Heart left ventricle (tissue), 16 donors: ENCODE measurements at places on chromosomes 2 and 18. TPM values are rescaled to one million over a fixed set of nuclear protein-coding genes. Genes with fewer than 3 reads are reported as not detected.

DNA sequence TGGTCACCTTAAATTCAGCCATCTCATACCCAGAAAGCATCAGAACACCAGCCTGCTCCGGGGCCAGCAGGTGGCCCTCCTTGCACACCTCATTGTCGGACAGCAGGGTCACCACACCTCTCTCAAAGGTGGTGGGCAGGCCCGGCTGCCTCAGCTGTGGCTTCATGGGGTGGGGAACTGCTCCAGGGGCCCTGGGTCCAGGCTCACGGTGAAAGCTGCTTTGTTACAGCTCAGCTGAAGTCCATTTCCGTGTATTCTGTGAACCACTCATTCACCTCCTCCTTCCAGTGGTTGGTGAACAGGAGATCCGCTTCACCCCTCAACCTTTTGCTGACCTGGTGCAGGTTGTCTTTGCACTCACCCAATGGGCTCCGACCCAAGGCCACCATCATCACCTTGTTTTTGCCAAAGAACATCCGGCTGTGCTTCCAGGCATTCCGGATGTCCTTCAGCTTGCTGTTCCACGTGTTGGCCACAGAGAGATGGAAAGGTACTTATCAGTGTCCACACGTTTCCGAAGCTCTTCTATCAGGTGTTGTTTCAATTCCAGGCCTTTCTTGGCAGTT is 78.6 kb upstream of the LDLRAD4 start:
- no peak for DNase-seq

DNA sequence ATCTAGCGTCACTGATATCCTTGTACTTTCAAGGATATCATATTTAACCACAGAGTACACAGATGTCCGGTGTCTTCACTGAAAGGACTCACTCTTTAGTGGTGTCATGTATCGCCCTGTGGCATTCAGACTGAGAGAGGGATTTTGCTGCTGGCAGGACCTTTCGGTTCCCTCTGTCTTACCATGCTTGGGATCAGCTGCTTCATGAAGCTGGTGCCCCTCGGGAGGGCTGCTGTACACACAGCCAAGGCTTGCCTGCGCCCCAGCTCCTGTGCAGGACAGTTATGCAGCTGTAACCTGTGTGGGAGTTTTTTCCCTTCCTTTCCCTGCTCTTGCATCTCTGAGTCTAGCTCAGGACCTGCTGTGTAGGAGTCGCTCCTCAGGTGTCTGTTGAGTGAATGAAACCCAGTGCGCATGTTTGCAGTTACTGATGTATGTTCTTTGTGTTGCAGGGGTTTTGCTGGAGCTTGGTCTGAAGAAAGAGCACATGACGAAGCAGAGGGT is 64.4 kb downstream of the GREB1 start:
- no peak for DNase-seq

CTNNA2 gene
- total RNA-seq, result not detected

DSG1 gene
- 0.74 TPM for total RNA-seq

- DNase-seq, result no peak
Observed at GRCh38 chr2:127185705-127186104, 34.4 kb downstream of the CYP27C1 start.

DNA sequence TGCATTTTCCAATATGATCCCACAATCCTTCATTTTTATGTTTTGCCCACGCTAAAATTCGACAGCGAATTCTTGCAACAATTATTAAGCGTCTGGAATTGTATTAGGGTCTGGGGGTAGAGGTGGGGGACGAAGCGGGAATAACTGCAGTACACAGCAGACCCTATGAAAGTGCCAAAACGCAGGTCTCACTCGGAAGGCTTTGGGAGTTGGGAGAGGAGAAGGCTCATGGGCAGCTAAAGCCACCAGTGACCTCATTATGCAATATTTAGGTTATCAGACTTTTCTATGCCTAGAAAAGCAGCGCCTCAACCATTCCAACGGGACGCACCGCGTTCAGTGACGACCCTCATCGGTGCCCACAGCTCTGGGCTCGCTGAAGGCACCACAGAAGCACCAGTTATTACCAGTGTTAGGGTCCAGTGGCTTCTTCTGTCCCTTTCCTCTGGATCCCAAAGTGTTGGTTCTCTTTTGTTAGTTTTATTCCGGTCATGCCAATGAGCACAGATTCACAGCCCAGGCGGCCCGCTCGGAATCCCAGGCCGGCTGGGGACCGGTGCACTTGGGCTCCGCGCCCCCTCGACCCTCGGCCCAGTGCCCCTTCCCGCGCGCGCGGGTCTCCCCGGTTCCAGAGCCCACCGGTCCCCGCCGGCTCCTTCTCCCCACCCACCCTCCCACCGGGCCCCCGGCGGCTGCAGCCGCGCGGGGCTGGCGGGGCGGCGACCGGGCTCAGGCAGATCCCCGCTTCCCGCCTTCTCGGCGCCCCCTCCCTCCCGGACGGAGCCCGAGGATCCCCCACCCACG is 737 bp upstream of the MAPK4 start:
- DNase-seq, result no peak

B4GALT6 gene
- total RNA-seq, result 7.8 TPM

DNA sequence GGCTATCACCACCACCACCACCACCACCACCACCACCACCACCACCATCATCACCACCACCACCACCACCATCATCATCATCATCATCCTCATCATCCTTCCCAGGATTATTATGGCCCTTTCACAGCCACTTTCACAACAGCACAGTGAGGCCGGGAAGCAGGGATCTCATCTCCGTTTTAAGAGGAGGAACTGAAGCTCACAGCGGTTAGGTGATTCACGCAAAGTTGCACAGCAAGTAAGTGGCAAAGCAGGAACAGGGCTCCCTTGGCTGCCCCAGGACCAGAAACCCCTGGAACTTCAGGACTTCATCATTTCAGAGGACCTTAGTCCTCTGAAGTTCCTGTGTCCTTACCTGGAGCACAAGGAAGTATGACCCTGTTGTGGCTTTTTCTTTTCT is 26.8 kb downstream of the MRPL35 start:
- no peak for DNase-seq

DNA sequence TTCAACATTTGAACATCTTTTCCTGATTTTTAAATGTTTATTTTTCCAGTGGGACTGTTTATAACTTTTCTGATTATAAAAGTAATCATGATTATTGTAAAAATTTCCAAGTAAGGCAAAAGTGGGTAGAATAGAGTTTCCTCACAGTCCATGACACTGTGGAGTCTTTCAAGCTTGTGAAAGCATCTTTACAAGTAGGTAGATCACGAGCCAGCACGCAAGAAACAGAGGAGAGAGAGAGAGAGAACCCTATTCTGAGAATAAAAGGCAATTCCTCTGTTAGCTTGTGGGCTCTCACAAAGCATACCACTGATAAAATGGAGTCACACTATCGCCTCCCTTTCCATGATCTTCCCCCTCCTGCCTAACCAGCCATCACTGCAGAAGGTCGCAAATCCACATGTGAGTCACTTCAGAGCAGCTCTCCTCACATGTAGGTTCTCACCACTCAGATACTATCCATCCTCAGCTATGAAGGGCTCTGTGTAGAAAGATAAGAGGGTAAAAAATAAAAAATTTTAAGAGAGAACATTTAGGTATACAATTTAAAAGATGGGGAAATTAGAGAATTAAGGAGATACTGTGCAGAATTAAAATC is 40.3 kb downstream of the AAK1 start:
- no peak for DNase-seq

GRCh38 chr2:187500585-187501359 is 52.7 kb upstream of the CALCRL start:
- no peak for DNase-seq

DNA sequence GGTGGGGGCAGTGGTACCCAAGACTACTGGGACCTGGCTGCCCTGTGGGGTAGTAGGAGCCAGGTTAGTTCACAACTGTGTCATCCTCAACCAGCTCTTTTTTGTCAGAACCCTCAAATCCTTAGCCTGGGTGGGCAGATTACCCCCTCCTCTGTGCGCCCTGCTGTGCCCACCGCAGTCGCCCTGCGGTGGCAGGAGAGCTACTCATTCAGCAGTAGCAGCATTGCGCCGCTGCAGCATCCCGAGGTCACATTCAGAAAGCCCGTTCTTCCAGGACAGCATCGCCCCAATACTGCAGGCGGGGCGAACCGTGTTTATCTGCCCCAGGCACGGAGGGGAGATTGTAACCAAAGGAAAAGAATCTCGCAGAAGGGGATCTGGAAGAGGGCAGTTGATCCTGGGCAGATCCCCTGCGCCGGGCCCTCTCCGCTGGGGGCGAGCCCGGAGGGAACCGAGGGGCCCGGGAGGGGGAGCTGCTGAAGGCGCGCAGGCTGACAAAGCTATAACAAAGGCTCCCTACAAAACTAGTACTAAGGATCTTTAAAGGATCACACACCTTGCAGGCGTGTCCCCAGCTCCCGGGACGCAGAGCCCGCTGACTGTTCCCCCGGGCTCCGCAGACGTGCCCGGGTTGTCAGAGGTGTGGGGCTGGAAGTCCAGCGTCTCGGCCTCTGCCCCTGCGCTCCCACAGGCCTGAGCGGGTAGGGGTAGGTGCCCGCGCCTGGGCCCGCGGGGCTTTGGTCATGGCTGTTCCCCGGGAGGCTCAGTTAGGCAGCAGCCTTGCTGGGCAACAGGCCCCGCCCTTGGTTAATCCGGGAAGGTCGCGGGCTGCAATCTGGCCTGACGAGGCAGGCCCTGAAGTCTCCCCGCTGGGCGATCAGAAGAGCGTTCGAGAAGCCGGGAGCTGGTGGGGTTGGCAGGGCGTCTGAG is 13.2 kb downstream of the POU3F3 start:
- DNase-seq, result no peak

DSG4 gene
- total RNA-seq, result not detected

DNA sequence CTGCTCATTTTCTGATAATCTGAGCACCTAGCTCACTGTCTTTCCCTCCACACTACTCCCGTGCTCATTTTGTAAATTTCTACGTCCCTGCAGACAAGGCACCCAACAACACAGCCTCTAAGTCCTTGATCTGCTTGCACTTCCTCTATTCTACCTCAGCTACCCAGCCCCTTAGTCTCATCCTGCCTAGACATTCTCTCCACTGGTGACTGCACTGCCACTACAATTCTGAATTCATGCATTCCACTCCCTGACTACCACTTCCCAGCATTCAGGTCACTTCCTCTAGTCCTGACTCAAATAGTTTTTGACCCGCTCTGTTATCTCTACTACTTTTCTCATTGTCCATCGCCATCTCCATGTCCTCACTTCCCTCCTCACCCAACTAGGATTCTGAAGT is 155.7 kb downstream of the DYM start:
- DNase-seq, result no peak

DNA sequence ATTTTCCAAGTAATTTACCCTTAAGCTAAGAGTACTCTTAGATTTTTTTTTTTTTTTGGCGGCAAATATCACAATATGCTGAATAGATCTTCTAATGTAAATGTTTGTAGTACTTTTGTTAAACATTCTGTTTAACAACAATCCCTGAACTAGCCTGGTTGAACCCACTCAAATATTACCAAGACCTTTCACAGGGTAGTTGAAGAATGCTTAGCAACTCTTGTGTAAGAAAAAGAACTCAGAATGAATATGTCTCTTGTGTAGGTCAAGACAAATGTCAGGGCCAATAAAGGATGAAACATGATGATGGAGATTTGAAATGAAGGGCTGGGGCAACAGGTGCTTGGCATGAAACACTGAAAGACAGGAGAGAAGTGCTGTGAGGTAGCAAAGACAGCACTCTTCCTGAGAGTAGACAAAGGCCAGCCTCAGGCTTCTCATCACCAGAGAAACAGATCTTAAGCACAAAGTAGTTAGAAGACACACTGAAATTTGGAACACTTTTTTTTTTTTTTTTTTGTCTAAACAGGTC is 597.3 kb downstream of the ERBB4 start:
- DNase-seq, result no peak

- no peak for DNase-seq
Observed at GRCh38 chr2:134407154-134407890, 153.4 kb downstream of the MGAT5 start.

CRYBA2 gene
- not detected for total RNA-seq

DNA sequence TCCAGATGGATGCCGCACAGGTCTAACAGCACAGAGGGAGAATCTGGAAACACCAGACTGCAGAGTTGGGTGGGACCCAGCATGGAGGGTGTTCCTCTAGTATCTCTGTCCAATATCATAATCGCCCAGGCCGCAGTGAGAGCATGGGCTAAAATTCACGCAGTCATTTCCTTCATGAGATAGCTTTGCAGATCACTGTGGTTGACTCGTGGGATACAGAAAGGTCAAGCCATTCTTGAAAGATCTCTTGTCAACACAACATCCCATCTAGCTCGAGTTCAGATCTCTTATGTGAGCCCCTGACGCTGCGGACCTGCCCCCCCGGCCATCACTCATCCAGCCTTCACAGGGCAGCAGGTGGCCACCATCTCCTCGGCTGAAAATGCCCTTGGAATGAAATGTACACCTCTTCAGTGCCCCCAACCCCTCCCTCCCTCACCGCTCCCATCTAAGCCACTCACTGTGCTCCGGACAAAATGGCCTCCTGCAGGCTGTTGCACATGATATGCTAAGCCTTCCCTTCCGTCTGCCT is 45.9 kb downstream of the FOSL2 start:
- no peak for DNase-seq

DNA sequence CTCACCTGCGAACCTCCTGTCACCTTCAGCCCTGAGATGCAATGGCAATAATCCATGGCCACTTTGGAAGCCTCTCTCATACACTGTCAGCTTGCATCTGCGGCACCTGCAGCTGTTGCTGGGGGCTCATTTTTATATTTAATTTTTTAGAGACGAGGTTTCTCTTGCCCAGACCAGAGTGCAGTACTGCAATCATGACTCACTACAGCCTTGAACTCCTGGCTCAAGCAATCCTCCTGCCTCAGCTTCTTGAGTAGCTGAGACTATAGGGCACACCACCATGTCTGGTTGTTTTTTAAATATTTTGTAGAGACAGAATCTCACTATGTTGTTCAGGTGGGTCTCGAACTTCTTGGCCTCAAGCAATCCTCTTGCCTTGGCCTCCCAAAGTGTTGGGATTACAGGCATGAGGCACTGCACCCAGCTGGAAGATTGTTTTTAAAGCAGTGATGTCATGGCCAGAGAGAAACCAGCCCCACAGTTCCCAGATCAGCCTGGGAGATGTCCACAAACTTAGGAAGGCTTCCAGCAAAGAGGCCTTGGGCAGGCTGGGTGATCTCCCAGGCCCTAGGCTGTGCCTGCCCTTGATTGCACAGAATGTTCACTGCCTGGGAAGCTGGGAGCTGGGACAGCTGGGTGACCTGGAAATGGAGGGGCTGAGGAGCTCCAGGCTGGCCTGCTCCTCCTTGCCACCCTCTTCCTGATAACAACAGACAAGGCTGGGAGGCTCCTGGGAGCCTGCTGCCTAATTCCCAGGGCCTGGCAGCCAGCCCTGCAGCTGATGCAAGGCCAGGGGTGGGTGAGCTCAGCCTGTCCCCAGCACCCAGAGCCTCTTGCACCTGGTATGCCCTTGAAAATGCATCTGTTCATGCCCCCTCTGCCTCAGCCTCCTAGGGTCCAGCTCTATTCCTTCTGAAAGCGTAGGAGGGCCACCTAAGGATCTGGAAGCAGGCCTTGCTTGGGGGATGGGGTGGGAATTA is 27.1 kb downstream of the SH2D6 start:
- no peak for DNase-seq

GRCh38 chr2:37558623-37559022 is 112.8 kb downstream of the CDC42EP3 start:
- no peak for DNase-seq

- DNase-seq, result no peak
Observed at GRCh38 chr2:229640636-229641035, 73.7 kb downstream of the DNER start.

GRCh38 chr2:64675860-64676259 is 22.1 kb upstream of the SERTAD2 start:
- DNase-seq, result no peak
